ENCODE measurements at places on chromosomes 12 and 14.
A peak's percentile ranks its signal among the peaks of the same experiment; 100 is the strongest.

DNA sequence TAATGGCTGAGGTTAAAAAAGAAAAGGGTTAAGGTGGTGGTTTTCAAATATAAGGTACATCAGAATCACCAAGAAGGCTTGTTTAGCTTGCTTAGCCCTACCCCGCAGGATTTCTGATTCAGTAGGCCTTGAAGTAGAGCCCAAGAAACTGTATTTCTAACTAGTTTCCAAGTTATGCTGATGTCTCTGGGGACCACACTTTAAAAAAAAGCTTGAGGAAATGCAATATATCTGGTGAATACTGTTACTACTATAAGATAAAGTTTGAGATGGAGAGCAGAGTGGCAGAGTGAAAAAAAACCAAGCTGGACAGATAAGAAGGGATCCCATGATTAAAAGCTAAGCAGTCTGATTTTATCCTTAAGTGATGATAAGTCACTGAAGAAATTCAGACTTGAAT lies 18.3 kb upstream of the GXYLT1 start:
- no peak for DNase-seq

DNA sequence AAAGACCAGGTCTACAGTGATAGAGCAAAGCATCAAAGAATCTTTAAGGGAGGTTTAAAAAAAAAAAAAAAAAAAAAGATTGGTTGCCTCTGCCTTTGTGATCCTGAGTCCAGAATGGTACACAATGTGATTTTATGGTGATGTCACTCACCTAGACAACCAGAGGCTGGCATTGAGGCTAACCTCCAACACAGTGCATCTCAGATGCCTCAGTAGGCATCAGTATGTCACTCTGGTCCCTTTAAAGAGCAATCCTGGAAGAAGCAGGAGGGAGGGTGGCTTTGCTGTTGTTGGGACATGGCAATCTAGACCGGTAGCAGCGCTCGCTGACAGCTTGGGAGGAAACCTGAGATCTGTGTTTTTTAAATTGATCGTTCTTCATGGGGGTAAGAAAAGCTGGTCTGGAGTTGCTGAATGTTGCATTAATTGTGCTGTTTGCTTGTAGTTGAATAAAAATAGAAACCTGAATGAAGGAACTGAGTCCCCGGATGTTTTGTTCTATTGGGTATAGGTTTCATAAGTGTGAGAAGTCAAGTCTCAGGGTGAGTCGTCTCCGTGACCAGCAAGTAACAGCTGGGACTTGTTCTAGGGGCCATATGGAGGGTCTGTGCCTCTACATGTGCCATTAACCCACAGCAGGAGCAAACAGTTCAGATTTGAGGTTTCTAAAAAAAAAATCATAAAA lies 9.3 kb downstream of the PEBP1 start:
- DNase-seq, result no peak

DNA sequence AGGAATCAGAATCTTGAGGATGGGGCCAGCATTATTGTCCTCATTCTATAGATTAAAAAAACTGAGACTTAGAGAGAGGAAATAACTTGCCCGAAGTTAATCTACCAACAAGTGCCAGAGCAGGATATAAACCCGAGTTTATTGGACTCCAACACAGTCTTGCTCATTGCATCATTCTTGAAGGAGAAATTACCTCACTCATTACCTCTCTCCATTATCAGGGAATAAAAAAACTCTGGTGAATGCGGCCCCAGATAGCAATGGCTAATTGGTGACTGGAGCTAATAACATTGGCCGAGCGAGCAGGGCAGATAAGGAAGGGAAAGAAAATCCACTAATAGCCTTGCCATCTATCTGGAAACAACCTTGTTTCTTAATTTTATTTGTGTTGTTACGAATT lies 24.7 kb upstream of the TMED10 start:
- DNase-seq, result no peak

- peak; percentile 81 for DNase-seq
Observed at GRCh38 chr12:76348079-76348901, at the start of gene BBS10. TSS of gene BBS10 (minus strand) at chr12:76348415. CDS start at chr12:76348358, 57 bp downstream.

DNA sequence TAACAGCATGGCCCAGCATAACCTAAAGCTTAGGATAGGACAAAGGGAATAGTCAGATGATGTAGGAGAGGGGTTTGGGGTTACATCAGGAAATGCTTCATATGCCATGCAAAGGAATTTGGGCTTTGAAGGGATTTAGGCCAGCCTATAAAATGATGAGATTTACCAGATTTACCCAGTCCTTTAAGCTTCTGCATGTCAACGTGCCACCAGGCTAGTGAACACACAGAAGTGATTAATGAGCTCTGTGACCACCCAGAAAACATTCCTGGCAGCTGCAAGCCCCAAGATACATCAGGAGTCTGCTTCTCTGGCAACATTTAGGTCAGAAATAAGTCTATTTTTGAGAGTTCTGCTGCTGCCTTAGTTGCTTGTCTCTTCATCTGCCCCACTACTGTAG lies 118.3 kb downstream of the LRIG3 start:
- no peak for DNase-seq

DNA sequence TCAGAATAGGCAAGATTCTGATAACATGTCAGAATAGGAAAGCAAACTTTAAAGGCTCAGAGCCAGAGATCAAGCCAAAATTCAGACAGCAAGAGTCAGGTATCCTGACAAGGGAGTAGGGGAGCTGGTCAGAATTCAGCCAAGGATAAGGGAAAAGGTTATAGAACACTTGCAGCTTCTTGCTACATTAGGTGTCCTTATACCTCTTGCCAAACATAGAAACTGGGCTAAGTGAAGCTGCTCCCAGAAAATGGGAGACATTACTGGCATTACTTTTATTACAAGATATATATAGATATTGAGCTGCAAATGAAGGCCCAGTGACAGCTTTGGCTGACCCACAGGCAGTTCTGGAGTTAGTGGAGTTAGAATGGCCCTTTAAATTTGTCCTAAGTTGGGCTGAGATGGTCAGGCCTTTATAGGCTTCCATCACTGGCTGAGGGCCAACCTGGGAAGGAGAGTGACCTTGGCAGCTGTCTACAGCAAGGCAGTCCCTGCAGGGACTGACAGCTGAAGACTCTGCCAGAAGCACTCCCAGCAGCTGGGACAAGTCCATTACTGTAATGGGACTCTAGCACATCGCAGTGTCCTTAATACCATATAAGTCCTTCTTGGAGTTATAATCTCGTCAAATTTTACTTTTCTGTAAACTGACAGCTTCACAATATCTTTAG lies 83.0 kb downstream of the LRRC9 start:
- DNase-seq, result no peak

GRCh38 chr14:29317423-29317822 lies 550.8 kb downstream of the FOXG1 start:
- no peak for DNase-seq

DNA sequence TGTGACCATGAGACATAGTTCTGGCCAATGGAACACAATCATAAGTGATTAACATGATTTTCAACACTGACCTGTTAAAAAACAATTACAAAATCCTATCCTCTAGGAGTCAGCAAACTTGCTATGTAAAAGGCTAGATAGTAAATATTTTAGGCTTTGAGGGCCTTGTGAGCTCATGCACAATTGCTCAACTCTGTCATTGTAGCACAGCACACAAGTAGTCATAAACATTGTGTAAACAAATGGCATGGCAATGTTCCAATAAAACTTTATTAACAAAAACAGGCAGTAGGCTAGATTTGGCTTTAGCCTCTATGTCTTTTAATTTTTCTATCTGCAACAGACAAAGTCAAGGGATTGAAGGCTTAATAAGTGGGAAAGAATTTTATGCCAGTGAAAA lies 350.7 kb downstream of the C12orf50 start:
- DNase-seq, result no peak

GRCh38 chr14:60396718-60397343 lies 89.0 kb downstream of the C14orf39 start:
- DNase-seq, result no peak

DNA sequence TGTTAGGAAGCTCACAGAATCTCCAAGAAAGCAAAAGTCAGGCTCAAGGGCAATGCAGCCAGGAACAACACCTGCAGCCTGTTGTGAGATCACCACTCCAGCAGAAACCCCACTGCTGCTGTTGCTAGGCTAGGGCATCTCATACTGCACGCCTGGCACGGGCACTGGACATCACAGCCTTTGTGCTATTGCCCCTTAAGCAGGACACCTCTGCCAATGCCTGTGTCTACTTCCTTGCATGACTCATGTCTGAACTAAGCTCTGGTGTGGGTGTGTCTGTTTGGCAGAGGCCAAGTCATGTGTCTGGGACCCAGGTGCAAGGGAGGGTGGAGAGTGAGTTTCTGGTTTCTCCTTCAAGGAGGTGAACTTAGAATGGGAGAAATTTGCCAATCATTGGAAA lies 10.0 kb upstream of the DDX47 start:
- DNase-seq, result no peak

DNA sequence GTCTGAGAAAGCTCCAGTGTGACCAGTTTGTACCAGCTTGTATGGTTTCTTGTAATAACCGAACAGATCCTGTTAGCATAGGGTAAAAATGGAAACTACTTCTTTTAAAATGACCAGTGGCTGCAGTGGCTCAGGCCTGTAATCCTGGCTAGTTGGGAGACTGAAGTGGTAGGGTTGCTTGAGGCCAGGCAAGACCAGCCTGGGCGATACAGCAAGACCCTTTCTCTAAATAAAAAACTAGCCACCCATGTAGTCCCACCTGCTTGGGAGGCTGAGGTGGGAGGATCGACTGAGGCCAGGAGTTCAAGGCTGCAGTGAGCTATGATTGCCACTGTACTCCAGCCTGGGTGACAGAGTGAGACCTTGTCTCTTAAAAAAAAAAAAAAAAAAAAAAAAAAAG lies 7.3 kb downstream of the PSEN1 start:
- no peak for DNase-seq

DNA sequence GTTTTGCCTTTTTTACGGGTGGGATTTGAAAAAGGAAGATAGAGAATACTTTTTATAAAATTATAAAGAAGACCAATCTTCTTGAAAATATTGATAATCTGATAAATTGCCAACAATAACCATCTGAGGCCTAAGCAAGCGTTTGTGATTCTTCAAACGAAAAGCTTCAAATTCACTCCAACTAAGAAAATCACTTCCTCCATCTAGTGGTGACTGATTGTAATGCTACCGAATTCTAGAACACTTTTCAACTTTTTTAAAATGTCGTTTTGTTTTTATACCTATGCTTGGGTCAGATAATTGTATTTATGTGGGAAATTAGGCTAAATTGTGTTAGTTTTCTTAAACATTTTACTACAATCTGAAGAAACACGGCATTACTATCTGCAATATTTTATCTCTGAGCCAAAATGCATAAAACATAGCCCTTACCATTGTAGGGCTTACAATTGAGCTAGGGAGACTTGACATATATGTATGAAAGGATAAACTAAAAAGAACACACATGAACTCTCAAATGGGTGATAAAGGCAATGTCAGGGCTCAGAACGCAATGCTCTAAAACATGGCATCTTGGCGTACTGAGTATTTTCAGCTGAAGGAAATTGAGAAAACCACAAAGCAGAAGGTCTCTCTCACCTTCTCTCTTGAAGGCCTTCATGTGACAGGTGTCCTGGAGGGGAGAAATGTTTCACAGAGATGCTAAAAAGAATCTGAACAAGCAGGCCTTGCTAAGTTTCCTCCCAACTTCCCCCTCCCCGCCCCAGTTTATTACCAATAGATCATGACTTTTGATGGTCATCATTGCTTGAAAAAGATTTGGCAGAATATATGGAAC lies 36.8 kb upstream of the G2E3 start:
- no peak for DNase-seq

DNA sequence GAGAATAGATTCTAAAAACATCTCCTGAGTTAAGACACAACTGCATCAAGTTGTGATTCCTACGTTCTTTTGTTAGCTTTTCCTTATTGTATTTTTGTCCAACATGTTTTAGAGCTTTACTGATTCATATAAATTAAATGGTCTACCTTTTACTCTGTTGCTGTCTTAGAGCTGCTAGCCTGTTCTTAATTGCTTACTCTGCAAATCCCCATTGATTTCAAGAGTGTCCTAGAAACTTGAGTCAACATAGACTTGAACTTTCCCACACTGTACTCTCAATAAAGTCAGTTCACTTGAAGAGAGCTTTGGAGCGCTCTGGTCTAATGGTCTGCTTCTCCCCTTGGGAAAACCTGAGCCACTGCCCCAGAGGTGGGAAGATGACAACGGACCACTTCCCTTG lies 343.9 kb downstream of the CCER1 start:
- no peak for DNase-seq

GRCh38 chr12:64332296-64332695 lies 58.3 kb downstream of the C12orf56 start:
- DNase-seq, result no peak
